ENCODE measurements at places on chromosomes 5 and 9.

DNA sequence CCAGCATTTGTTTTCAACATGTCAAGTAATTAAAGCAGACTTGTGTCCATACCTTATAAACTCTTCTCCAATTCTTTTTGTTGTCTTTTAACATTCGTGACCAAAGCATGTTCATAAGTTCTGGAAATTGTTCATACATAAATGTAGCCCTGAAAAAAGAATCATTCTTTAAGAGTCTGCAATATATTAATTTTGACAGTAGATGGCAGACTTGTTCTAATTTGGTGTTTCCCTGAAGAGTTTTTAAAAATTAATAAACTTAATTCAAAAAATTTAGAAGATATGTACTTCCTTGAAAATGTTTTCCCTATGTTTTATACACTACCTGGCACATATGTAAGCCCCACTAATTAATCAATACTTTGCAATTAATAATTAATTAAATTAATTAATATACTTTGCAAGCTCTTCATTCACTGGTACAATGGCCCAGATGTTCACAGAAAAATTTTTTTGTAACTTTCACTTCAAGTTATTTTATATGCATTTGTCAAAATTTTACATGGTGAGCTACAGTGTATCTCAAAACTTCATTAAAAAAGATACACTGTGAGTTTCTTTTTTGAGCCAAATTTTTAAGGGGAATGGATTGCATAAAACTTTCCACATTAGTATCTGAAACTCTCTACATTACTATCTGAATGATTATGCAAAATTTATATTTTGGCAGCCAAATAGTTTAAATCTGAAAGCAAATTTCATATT is 42.1 kb downstream of the CLINT1 start:
- DNase-seq, result no peak

DNA sequence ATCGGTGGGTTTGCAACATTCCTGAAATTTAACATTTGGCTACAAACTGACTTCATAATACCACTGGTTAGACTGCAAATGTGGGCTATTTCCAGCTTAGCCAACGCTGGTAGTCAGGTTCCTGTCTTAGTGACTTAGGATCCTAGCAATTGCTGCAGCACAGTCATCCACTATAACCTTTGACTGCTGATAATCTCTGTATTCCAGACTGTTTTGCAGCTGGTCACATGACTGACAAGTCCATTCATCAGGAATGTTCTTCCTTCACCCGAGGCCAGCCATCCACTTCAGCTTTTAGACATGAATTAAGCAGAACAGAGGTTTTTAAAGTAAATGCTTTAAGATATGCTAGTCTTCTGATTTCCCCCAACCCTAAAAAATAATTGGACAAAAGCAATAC is 425.9 kb upstream of the MPDZ start:
- no peak for DNase-seq

- DNase-seq, result no peak
Measured at GRCh38 chr5:151040211-151040747, 19.9 kb downstream of the GPX3 start.

GRCh38 chr5:59562756-59563389 is 330.7 kb downstream of the PDE4D start:
- DNase-seq, result no peak

GRCh38 chr5:137305971-137306602 is 193.0 kb downstream of the SPOCK1 start:
- DNase-seq, result no peak

GRCh38 chr9:87386490-87387025 is 111.1 kb upstream of the DAPK1 start:
- DNase-seq, result no peak

DNA sequence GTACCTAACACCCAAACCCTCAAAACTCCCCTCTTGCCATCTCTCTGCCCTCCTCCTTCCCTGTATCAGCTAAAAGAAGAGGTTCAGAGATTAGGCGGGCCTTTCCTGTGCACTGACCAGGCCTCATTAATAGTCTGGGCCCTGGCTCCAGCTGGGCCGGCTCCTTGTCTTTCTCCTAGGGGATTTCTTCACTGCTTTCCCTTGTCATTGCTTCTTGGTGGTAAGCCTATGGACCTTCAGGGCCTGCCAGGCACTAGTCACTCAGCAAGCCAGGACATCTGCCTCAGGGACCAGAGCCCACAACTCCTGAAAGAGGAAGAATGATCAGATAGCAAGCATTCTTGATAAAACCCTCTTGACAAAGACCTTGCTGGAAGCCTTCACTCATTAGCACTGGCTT is 50.9 kb downstream of the MRRF start:
- no peak for DNase-seq

DNA sequence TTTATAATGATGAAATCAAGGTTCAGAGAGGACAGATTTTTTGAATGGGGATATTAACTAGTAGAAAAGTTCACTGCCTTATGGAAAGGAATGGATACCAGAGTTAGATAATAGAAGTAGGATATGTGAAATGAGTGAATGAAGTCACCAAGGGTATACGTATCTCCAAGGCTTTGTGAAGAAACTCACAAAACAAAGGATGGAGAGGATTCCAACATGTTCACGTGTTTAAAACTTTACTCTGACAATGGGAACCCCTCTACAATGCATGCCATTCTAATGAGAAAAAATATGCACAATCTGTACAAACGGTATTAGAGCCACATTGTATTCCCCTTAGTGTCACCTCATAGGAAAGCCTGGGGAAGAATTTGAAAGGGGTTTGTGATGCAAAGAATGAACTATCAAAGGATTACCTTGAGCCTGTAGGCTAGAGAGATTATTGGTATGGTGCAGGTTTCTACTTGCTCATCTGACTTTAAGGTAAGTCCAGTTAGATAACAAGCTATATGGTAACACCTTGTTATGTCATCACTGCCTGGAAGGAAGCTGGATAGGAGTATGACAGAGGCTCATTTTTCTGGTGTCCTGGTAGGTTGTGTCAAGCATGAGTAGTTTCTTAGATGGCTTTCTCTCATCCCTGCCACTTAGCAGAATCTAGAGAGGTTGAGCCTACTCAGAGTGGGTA is 250.3 kb upstream of the SEMA6A start:
- no peak for DNase-seq

GRCh38 chr9:131791542-131792254 is 51.8 kb upstream of the RAPGEF1 start:
- no peak for DNase-seq

- no peak for DNase-seq
Measured at GRCh38 chr5:125262782-125263181, 516.3 kb upstream of the ZNF608 start.

DNA sequence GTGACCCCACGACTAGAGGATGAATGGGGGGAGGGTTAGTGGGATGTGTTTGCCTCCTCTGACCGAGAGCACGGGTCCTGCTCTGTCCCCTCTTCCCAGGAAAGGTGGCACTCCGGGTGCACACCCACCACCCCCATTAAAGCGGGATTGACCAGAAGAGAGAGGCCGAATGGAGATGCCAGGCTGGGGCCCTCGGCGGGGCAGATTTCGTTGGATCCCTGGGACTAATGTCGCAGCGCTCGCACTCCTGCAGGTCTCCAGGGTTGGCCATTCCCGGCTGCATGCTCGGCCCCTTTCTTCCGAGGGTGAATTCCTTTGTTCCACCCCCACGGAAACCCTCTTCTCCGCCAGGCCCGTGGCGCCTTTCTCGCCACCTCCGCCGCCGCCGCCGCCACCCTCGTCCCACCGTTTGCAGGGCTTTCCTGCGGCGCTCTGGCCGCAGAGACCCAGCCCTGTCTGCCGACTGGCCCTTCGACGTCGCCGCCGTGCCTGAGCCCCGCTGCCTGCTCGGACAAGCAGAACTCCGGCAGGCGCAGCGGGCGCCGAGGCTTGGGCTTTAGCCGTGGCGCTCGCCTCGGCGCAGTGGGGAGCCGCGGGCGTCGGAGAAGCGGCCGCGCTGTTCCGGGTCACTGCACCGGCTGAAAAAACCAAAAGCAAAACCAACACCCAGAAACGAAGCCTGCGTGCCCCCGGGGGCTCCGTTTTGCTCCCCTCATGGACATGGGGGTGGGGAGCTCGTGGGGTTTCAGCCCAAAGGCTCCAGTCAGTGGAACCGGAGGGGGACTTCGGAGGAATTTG is 11.8 kb downstream of the LMX1B start:
- no peak for DNase-seq

DNA sequence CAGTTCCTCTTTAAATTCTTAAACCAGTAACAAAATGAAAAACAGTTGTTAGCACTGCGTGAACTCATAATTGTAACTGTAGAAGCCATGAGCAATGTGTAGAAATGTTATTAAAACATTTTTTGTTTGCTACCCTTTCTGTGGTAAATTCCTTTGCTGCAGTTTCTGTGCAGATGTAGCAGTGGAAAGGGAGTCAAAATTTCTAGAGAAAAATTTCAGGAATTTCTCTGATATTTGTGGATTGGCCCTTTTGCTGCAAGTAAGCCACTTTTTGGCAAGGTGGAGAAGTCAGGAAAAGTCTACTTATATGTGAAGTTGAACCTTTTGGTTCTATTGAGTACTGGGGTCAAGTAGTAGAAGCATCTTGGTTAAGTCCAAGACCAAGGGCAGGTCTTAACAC is 10.1 kb downstream of the FBXL7 start:
- no peak for DNase-seq

DNA sequence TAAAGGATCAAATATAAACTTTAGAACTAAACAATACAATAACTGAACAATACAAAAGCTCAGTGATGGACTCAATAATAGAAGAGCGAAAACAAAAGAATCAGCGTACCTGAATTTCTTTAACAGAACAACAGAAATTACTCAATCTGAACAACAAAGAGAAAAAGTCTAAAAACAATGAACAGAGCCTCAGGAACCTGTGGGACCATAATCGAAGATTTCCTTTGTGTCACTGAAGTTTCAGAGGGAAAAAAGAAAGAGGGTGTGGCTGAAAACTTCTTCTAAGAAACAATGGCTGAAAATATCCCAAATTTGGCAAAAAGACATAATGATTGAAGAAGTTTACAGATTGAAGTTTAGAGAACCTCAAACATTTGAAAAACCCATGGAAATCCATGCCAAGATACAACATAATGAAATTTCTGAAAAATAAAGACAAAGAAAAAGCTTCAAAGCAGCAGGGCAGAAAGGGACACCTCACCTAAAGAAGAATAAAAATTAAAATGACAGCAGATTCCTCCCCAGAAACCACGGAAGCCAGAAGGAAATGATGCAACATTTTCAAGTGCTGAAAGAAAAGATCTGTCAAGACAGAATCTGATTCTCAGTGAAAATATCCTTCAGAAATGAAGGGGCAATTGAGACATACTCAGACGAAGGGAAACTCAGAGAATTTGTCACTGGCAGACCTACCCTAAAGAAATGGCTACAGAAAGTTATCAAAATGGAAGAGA is 288.8 kb downstream of the ARL15 start:
- no peak for DNase-seq

- DNase-seq, result no peak
Measured at GRCh38 chr9:110486218-110486617, 93.3 kb downstream of the SVEP1 start.

- DNase-seq, result no peak
Measured at GRCh38 chr9:95014917-95015316, 288.4 kb downstream of the AOPEP start.

GRCh38 chr9:69255591-69255990 is 69.4 kb upstream of the ENTREP1 start:
- no peak for DNase-seq

- DNase-seq, result no peak
Measured at GRCh38 chr5:56229111-56229510, 4.0 kb downstream of the ANKRD55 start.

DNA sequence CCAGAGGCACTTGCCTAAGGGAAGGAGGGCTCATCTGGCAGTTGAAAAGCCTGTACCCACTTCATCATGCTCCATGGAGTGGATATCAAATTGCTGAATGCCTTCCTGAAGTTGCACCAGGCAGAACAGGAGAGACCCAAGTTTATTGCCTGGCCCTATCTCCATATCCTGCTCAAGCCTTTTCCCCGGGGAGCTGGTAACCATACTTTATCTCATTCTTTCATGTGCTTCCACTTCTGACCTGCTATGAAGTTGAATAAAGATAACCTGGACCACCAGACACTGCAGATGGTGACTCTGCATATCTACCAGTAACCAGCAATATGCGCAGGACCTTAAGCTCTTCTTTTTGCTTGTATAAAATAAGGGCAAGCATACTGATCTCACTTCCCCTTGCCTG is 1397.5 kb upstream of the CDH6 start:
- no peak for DNase-seq

DNA sequence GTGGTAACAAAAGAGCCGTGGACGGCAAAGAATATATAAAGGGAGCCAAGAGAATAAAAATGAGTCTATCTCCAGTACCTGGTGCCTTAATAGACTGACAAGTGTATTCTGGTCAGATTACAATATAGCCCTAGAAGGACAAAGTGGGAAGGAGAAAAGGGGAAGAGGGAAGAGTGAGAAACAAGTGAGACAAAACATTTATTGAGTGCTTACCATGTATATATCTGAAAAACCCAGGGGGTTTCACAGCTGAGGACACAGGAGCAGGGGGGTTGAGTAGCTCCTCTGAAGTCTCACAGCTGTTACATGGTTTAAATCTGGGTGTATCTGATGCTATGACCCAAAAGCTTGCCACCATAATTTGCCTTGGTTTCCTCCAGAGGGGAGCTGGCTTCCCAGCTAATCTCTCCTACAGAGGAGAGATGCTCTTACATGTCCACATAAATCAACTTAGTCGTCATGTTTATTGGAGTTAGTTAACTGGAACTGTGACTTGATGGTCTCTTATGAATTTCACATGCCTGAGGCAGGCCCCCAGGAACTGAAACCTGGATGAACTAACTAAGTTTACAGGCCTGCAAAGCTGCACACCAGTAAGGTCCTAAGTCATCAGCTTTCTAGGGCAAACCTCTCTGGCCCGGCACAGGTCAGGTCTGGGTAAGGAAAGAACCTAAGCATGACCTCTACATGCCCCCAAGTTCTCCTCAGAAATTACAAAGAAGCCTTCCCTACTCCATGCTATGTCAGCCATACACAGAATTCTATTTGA is 15.5 kb downstream of the SIL1 start:
- no peak for DNase-seq

DNA sequence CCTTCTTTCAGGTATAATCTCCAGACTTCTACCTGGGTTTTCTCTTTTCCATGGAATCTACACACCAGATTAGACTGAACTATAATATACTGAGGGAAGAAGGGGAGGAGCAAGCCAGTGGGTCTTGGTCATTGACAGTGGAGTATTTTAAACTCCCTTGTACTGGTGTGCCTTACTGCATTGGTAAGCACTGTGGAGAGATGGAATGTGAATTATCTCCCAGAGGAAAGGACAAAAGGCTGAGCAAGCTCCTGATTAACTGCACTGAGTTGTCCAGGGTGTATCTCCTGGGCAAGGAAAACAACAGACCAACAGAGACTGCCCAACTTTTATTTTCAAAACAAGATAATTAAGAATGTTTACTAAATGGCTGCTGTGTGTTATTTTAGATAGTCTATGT is 29.8 kb upstream of the SLCO6A1 start:
- DNase-seq, result no peak

DNA sequence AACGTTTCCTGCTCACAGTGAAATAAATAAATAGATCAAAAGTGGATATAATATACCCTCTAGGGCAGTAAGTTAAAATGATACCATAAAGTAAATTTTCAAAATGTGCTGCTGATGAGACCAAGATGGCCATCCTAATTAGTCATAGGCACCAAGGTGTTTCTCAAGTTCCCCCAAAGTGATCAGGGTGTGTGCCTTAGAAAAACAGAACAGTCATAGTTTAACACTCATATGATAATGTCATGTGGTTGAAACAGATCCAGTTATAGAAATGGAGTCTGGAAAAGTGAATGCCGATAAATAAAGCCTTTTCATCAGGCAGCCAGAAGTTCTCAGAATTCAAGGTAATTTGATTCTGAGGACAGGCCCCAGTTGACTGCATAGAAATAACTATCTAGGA is 161.5 kb upstream of the CDKN2B start:
- DNase-seq, result no peak

- no peak for DNase-seq
Measured at GRCh38 chr5:135309391-135310327, 89.4 kb downstream of the MACROH2A1 start.

GRCh38 chr9:73118286-73118685 is 33.4 kb upstream of the ANXA1 start:
- no peak for DNase-seq

Data from stimulated activated CD4-positive, alpha-beta T cell treated with anti-CD3 and anti-CD28 coated beads, Interleukin-1b, Interleukin-23, amount 100 ng/mL, for 24 hours (primary cell).